ENCODE measurements at places on chromosomes 16 and 17.

DNA sequence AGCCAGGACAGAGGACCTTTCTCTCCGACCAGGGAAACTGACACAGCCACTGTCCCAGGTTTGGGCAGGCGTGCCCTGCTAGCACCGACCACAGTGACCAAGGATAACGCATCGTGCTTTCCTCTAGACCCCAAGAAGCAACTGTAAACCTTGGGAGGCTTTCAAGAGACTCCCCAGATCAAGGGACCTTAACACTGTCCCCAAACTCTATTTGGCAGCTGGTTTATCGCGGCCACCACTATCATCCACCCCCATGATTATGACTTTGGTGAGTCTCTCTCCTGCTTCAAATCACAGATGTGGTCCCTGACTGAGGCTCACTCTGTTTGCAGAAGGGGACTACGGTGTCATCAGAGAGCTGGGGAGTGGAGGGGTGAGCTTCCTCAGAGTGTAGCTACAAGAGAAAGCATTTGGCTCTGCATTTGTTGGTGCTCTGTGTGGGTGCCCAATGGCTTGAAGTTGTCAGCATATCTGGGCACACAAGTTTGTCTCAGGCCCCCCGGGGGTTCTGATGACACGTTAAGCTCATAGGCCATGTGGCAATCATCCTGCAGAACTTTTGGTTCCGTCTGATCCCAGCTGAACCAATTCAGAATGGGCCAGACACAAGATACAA is 408.0 kb downstream of the SLC39A11 start:
- no peak for DNase-seq

DNA sequence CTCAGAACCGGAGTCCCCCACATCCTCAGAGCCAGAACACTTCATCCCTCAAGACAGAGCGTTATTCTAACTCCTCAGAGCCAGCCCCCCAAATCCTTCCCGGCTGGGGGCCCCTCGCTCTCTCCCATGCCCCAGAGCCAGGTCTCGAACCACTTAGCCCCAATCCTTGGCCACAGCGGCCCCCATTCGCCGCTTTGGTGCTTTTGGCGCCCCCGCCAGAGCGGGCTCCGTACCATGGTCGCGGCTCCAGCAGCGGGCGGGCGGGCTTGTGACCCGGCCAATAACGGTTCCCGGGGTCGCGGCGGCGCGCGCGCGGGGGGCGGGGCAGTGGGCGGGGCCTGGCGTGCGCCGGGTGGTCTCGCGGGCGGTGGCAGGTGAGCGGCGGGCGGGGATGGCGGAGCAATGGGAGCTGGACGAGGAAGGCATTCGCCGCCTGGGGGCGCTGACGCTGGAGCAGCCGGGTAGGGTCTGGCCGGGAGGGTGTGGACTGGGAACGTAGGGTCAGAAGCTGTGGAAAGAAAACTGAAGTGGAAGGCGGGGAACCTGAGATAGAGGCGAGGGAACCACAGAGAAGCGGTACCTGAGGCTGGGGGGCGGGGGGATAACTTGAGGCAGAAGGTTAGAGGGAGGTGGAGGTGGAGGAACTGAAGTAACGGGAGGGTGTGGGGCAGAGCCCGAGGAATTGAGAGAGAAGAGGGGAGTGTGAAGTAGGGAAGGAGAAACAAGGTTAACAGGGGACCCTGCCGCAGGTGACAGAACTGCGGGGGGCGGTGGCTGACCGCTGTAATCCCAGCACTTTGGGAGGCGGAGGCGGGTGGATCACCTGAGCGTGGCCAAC is at the start of the genes KCTD19 and LRRC36:
Gene KCTD19 (minus strand): TSS at position 270 of the 838 bp plus-strand sequence. CDS start 34 bp downstream, at position 236.
Gene LRRC36 (plus strand): TSS at position 344 of the 838 bp plus-strand sequence. CDS start 48 bp downstream, at position 392.
- no peak for DNase-seq

GRCh38 chr17:70366386-70366785 is 197.1 kb downstream of the KCNJ2 start:
- DNase-seq, result no peak

DNA sequence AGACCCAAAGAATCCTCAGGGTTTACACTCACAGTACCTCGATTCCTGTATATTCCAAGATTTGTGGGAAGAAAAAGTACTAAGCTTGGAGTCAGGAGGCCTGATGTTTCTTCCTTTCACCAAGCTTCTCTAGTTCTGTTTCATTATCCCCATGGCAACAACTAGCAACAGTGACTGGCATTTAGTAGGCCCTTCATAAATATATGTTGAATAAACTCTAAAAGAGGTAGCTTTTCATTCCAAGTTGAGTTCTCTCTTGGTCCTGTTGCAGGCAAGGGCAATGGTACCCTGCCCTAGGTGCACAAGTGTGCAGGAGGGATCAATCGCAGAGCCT is 527 bp upstream of the UBE2Z start:
- no peak for DNase-seq

GRCh38 chr17:74729368-74729767 is 7.7 kb upstream of the RAB37 start:
- no peak for DNase-seq

GRCh38 chr17:29575511-29576213 is 7.2 kb downstream of the TP53I13 start:
- no peak for DNase-seq

GRCh38 chr17:10600571-10600970 is 51.1 kb upstream of the MYH2 start:
- DNase-seq, result no peak

DNA sequence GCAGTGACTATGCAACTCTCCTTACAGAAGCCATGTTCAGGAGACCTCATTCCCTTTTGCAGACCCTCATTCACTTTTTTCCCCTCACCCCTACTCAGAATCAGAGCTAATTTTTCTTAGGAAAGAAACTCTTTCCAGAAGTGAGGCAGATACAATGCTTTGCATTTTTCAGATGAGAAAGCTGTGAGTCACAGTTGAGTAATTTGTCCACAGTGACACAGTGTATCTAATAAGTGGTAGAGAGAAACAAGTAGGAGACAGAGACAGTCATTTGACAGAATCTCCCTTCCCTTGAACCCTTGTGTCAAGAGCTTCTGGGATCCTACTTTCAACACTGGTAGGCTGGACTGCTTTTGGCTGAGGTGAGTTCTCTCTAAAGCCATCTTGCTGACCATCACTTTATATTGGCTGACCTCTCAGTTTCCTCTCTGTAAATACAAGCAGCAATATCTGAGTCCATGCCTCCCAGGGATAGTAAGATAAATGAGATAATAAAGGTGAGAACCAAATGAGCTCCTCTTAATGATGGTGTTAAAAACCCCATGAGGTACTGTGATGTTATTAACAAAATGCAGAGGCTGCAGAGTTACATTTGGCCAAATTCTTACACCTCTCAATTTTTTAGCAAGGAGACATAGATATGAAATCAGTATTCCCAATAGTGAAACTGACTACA is 130.8 kb downstream of the CA10 start:
- no peak for DNase-seq

DNA sequence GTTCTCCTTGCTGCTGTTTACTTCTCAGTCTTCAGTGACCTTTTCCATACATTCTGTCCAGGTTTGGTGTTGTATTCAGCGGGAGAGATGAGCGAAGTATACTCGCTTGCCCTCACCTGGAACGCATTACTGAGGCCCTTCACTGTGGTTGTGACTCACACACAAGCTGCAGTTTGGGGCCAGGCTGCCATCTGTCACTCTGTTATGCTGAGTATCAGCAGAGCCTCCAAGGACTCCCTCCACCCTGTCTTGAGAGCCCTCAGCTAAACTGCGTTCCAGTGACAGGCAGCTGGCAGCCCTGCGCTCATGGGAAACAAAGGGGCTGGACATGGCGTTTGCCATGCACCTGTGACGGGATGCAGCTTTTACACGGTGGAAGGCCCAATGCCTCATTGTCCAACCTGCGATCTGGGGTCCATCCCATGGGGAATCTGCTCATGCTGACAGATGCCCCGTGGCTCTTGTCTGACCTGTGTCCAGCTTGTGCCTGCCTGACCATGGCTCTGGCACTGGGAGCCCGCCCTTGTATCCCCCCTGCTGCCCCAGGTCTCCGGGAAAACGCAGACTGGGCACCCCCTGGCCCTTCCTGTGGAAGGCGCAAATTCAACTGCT is 6.5 kb upstream of the ZNF778 start:
- no peak for DNase-seq

DNA sequence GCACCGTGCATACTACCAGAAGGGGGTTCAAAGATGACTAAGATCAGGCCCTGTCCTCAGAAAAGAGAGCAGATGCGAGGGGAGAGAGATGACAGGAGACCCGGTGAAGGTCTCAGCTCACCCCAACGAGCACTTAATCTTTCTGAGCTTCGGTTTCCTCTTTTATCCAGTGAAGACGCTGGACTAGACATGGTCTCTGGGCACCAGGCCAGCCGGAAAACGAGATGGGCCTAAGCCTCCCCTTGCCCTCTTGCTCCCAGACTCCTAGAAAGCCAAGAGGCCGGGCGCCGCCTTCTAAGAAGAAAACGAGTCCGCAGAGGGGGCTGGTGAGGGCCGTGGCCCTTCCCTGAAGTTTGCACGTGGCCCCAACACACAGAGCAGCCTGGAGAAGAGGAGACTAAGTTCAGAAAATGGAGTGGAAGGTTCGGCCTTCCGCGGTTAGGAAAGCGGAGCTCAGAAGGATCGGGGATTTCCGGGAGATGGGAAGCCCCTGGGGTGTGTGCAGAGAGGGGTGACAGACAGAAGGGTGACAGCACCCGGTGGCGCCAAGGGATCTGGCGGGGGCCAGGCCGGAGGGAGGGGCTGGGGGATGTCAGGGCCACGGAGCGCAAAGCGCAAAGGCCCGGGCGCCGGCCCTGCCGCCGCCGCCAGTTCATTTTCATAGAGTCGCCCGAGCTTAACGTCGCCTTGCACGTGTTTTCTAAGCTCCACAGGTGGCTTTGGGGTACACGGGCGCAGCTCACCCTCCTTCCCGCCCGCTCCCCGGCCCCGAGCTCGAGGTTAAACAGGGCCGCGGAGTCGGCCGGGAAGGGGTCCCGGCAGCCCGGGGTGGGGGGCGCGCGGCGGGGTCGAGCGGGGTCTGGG is 42.1 kb upstream of the BHLHA9 start:
- DNase-seq, result peak; percentile 13

- no peak for DNase-seq
These were observed 34.2 kb upstream of the ATP2A3 start for GRCh38 chr17:3998436-3998835.

GRCh38 chr17:81245024-81245664 is 6.0 kb downstream of the NDUFAF8 start:
- DNase-seq, result no peak

DNA sequence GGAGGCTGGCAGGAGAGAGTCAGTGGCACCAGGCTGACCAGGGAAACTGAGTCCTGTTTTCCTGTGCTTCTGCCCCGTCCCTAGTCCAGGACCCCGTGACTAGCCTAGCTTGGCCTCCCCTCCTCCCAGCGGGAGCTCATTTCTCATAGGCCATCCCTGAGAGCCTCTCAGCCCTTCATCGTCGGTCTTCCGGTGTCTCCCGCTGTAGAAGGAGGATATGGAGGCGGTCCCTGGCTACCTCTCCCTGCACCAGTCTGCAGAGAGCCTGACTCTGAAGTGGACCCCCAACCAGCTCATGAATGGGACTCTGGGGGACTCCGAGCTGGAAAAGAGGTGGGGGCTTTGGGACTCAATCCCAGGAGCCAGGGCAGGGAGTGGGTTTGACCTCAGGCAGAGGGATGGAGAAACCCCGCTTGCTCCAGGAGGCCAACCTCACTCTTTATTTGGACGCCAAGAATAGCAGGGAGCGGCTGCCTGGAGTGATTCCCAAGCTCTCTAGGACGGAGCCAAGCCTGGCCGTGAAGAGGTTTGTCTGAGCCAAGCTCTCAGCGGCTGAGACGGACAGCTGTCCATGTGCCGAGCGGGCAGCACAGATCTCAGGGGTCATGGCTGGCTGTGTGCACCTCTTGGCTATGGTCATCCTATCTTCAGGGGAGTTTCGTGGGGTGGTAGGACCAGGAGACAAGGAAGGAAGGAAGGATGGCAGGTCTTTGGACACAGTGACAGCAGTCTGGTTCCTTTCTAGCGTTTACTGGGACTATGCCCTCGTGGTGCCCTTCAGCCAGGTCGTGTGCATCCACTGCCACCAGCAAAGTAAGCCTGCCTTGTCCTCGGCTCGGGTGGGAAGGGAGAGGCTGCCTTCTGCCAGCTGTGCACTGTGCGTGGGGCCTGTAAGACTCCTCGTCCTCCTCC is 26.8 kb downstream of the SGSM2 start:
- no peak for DNase-seq

DNA sequence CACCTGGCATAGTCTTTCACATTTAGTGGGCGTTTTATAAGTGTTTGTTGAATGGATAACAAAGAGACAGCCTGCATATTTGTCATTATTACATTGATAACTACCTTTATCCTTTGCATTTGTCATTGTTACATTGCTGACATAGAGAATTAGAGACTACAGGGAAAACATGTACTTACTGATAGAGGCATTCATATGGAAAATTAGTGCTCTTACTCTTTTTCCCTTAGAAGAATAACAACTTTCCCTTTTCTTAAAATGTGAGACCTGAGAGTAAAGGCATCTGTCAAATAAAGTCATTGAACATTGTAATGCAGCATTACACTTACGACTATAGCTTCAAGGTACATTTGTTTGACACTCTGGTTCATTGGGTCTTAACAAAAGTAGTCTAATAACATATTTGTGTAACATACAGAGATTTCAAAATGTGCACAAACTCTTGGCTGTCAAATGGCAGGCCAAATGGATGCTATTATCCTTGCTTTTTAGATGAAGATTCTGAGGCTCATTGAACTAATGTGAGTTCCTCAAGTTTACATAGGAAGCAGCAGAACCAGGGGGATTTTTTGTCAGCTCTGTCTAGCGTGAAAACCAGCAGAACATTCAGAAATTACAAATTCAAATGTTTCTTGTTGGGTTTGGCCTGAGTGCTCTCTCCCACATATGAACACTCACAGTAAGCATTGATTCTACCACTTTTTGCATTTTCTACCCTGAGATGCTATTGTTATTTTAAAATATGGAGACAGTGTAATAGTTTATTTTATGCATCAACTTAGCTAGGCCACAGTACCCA is 28.5 kb downstream of the SMIM36 start:
- DNase-seq, result no peak

DNA sequence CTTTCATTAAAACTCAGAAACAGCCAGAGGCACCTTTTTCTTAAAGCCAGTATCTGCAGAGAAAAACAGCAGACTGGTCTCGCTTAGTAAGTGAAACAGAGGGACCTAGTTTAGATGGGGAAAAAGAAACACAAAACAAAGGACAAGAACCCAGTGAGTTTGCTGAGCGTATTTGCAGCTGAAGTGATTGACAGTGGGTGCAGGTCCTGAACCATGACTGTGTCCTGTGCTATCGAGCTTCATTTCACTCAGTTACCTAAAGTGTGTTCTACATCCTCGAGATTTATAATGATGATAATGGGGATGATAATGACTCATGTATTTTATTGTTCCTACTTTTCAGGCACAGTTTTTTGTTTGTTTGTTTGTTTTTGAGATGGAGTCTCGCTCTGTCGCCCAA is 31.7 kb upstream of the WFIKKN2 start:
- DNase-seq, result no peak

All from CD4-positive, CD25-positive, alpha-beta regulatory T cell (primary cell).